ENCODE measurements at places on chromosomes 11 and 22. TPM values are rescaled to one million over a fixed set of nuclear protein-coding genes. Genes with fewer than 3 reads are reported as not detected.

- DNase-seq: no peak
Measured at GRCh38 chr22:21714059-21714770, 21.4 kb downstream of the YPEL1 start.

- no peak for DNase-seq
Measured at GRCh38 chr11:68153742-68154141, 32.6 kb upstream of the CHKA start.

- no peak for DNase-seq
Measured at GRCh38 chr11:2792381-2793250, 92.8 kb upstream of the KCNQ1OT1 start.

Gene ZNF280A
- not detected for total RNA-seq

DNA sequence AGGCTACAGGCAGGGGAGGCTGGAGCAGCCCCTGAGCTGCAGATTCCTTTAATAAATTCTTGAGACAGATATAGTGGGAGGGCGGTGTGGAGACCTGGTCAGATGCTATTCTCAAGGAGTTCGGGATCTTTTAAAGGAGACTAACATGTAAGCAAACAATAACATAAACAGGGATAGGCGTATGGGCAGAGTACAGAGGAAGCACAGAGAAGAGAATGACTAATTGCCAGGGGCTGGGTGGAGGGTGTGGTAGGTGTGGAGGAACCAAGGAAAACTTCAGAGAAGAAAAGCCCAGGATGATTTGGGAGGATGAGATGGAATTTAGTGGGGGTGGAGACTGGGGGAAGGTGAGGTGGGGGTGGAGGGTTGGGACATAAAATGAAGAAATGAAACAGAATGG, 9.7 kb upstream of the HEPHL1 start:
- DNase-seq: no peak

- DNase-seq: peak; percentile 41
Measured at GRCh38 chr22:37259540-37260029, 15.5 kb upstream of the RAC2 start.

DNA sequence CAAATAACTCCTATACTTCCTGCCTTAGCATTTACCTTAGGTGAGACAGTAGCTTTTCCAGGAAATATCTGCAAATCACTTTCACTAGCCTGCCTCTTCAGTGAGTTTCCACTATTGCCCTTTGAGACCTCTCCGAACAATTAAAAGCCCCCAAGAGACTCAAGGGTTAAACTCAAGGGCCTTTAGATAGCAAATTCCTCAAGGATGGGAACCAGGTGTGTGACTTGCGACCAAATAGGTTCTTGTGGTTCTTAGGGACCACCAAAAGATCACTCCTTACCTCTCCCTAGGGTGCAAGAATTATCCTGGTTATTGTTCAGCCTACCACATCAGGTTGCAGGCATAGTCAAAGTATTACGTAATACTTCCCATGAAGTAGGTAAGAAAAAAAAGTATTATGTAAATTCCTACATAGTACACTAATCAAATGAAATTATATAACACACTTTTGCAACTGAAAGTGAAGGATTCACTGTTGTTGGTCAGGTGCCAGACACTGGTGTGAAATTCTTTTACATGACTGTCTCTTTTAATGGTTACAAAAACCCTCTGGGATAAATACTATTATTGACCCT, 1.4 kb upstream of the RDX start:
- DNase-seq: no peak

Gene FLRT1
- not detected for total RNA-seq

Gene KLHDC7B
- 0.06 TPM for total RNA-seq

Gene KIF18A
- total RNA-seq: 27.5 TPM

DNA sequence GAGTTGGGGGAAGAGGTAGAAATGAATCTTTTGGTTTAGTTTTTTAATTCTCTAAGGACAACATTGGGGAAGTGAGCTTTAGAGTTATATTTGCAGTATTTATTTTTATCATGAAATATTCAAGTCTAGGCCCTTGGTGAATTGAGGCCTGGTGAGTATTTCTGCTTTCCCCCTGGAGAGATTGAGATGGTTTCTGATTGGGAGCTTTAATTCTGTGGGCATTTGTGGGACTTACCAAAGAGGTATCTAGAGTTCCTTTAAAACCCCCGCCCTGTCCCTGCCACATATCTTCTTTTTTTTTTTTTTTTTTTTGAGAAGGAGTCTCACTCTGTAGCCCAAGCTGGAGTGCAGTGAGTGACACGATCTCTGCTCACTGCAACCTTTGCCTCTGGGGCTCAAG, 9.6 kb downstream of the ACO2 start:
- no peak for DNase-seq

- DNase-seq: no peak
Measured at GRCh38 chr11:72534371-72535193, 100.3 kb upstream of the CLPB start.

DNA sequence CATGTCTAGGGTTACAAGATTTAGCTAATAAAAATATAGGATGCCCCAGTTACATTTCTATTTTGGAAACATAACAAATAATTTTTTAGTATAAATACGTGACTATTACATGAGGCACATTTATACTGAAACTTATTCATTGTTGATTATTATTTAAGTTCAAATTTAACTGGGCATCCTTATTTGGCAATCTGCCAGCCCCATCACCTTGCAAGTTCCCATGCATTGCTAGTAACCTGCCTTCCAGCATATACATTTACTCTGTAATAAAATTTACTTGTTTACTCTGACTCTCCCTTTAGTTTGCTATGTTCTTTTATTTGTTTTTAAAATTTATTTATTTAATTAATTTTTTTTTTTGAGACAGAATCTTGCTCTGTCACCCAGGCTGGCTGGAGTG, 654.9 kb upstream of the CCDC90B start:
- DNase-seq: no peak

DNA sequence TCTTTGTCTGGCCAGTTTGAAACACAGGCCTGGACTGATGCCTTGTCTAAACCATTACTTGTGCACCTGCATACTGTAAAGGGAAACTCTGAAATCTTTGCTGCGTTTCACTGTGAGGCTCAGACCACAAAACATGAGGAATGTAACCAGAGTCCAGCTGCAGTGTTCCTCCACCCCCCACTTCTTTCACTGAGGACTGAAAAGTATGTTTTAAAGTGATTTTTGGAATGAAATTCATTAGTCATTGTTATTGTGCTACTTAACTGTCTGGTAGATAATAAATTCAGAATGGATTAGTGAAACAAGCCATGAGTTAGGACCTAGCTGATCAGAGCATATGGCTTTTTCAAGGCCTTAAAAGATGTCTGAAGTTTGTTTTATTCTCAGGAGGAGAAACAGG, 181.2 kb downstream of the WNT11 start:
- DNase-seq: peak; percentile 41

Gene ZNF408
- total RNA-seq: 10.4 TPM

DNA sequence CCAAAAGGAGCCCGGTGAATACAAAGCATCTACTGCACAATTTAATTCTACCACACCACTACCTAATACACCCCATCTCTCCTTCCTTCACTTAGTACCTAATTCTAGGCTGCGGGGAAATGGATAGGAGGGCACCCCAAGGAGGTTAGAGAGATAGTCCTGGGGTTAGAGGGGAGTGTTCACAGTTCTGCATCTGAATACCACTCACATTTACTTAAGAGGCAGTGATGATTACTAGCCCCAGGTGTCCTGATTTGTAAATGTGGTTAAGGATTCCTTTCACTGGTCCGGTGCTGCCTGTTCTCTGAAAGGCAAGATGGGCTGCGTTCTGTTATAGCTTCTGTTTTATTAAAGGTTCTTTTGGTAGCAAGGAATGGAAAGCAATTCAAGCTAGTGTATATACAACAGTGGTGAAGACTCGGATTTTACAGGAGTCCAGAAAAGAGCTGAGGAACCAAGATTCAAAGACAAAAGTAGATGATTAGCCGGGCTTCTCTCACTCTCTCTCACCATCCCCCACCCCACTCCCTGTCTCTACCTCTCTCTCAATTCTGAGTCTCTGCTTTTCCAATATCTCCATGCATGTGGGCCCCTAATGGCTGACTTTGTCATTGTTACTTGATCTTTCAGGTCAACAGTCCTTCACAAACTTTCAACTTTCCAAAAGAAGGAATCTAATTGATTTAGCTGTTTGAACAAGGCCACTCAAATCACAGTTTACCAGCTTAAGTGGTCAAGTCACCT, 8.7 kb upstream of the KCNA4 start:
- DNase-seq: no peak

DNA sequence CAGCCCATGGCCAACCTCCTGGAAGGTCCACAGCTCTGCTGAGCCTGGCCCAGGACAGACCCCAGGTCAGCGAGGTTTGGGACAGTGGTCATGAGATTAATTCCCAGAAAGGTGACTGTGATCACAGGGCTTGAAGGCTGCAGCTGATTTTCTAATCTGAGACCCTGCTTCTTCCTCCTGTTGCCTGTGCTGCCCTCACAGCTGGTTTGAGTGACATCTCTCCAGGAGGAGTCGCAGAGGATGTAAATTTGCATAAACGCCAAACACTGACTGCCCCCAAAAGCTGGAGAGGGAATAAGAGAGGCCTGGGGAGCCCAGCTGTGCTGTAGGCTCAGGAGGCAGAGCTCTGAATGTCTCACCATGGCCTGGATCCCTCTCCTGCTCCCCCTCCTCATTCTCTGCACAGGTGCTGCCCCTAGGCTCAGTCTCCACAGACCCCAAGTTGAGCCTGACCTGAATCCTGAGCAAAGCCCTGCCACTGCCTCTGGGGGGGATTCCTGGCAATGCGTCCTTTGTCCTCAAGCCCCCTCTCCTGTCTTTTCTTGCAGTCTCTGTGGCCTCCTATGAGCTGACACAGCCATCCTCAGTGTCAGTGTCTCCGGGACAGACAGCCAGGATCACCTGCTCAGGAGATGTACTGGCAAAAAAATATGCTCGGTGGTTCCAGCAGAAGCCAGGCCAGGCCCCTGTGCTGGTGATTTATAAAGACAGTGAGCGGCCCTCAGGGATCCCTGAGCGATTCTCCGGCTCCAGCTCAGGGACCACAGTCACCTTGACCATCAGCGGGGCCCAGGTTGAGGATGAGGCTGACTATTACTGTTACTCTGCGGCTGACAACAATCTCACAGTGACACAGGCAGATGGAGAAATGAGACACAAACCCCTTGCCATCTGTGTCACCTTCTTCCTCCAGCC, 23.8 kb downstream of the GGTLC2 start:
- DNase-seq: no peak

- DNase-seq: no peak
Measured at GRCh38 chr11:128464878-128465450, 122.4 kb downstream of the ETS1 start.

Gene KRTAP5-6
- total RNA-seq: not detected

Gene YAP1
- total RNA-seq: 35.5 TPM

DNA sequence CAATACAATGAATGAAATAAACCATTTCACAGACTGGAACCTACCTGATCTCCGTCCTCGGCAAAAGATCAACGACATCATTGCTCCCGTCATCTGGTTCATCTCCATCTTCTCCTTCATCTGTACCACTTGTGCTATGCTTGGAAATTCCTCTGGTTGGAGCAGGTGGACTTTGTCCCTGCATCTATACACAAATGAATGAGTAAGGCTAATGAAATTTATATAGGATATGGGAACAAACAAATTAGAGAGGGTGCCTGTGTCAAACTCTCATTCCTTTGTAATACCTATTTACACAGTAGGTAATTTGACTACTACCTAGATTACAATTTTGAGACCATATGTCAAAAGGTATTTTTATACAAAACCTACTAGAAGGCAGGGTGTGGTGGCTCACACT, 59.4 kb downstream of the F2 start:
- DNase-seq: no peak

Gene LSP1
- total RNA-seq: 6.5 TPM

GRCh38 chr11:62273789-62274275, 3.9 kb downstream of the SCGB2A2 start:
- DNase-seq: no peak

Gene GAL3ST1
- 0.29 TPM for total RNA-seq

- DNase-seq: peak; percentile 4
Measured at GRCh38 chr11:31921081-31921480, 110.0 kb upstream of the PAX6 start.

Gene MMP12
- total RNA-seq: 1.3 TPM

Gene KCNQ1OT1
- total RNA-seq: 0.77 TPM

GRCh38 chr11:117704395-117705100, 92.5 kb downstream of the DSCAML1 start:
- peak; percentile 31 for DNase-seq

DNA sequence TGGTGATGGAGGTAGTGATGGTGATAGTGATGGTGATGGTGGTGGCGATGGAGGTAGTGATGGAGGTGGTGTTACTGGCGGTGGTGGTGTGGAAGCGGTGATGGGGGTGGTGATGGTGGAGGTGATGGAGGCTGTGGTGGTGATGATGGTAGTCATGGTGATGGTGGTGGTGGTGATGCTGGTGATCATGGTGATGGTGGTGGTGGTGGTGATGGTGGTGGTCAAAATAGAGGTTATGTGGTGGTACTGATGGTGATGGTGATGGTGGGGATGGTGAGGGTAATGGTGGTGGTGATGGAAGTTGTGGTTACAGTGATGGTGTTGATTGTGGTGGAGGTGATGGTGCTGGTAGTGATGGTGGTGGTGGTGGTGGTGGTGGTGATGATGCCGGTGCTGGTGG, 199.2 kb downstream of the IGLL1 start:
- no peak for DNase-seq

- no peak for DNase-seq
Measured at GRCh38 chr22:37117092-37117491, 7.6 kb upstream of the TMPRSS6 start.

Gene C11orf91
- not detected for total RNA-seq

Gene SCN2B
- total RNA-seq: not detected

DNA sequence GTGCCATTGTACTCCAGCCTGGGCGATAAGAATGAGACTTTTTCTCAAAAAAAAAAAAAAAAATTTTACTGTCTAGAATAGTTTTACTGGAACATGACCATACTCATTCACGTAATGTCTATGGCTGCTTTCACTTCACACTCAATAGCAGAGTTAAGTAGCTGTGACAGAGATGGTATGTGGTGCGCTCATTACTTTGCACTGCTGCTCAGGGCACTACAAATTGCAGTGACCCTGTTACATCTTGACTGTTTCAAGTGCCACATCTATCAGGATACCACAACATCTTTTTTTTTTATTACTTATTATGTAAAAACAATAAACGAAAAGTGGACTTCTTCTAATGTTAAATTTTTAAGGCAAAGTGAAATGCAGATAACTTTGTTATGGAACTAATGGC, 110.3 kb downstream of the ARHGAP20 start:
- no peak for DNase-seq

- DNase-seq: no peak
Measured at GRCh38 chr11:78829146-78829545, 254.5 kb upstream of the NARS2 start.

DNA sequence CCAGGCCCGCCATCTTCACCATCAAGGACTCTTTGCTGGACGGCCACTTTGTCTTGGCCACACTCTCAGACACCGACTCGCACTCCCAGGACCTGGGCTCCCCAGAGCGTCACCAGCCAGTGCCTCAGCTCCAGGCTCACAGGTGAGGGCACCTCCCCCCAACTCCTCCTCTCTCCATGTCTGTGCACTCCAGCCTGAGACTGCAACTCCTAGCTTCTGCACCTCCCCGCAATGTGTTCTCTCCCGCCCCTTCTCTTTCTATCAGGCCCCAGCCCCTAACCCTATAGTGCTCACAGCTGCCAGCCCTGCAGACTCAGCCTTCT, 4.4 kb downstream of the RAD9A start:
- DNase-seq: no peak

Gene ELF5
- not detected for total RNA-seq

GRCh38 chr22:23537416-23537815, 42.7 kb downstream of the IGLL1 start:
- no peak for DNase-seq

Measured in Daoy (cell line).